ENCODE measurements at places on chromosomes 12 and 14. TPM values are rescaled to one million over a fixed set of nuclear protein-coding genes. Genes with fewer than 3 reads are reported as not detected.

GRCh38 chr14:92687681-92688433, 60.6 kb downstream of the LGMN start:
- H3K36me3 ChIP-seq: peaks cover 12% of the 10 kb centered on the region
- H3K4me3 ChIP-seq: no peak overlapping the region
- DNase-seq: no peak
- no peaks in the 10 kb centered on the region for H3K4me1 ChIP-seq
- H3K27ac ChIP-seq: no peak overlapping the region

Gene KDM5A
- total RNA-seq: 77.9 TPM

- no peak overlapping the region for H3K4me3 ChIP-seq
- peaks cover 2% of the 10 kb centered on the region for H3K27me3 ChIP-seq
- H3K36me3 ChIP-seq: no peaks in the 10 kb centered on the region
- no peak overlapping the region for H3K27ac ChIP-seq
Measured at GRCh38 chr12:105736498-105736897, 402.3 kb downstream of the NUAK1 start.

DNA sequence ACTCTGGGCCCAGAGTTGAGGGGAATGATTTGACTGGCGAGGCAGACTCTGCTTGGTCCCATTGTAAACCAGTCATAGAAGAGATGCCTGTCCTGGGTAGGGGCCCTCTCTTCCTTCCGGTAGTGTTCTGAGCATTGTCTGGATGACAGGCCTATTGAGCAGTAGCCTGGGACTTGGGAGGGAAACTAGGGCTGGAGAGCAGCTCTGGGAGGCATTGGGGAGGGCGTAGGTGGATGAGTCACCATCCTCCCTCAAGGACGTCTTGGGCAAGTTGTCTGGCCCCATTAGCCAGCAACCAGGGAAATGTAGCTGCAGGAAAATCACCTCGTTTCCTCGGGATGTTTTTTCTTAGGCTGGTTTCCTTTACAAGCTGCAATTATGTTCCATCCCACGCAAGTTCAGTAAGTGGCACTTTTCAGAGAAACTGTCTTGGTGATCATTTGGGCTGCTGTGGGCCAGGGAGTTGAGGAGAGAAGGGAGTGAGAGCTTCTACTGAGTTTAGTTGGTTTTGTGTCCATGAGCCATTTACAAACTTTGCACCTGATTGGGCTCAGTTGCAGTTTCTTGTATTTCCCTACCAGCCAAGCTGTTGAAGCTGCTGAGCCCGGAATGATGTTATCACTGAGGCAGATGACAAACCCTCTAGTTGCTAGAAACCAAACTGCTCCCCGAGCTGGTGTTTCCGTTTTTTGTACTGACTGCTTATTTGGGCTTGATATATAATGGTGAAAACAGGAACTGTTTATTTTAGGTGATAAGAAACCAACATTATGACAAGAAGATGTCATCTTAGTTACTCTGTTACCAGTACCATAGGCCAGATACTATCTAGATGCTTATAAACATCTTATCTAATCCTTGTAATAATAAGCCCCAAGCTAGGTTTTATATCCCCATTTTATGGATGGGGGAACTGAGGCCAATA, 147.6 kb downstream of the CHST11 start:
- H3K27me3 ChIP-seq: no peaks in the 10 kb centered on the region
- peak; percentile 60 for DNase-seq
- peak overlapping the region; percentile 86 for H3K27ac ChIP-seq
- H3K4me1 ChIP-seq: peaks cover 61% of the 10 kb centered on the region
- H3K36me3 ChIP-seq: peaks cover 50% of the 10 kb centered on the region

Gene KCNMB4
- 0.37 TPM for total RNA-seq

- peaks cover 7% of the 10 kb centered on the region for H3K4me1 ChIP-seq
- no peaks in the 10 kb centered on the region for H3K36me3 ChIP-seq
- H3K27ac ChIP-seq: no peak overlapping the region
- H3K4me3 ChIP-seq: no peak overlapping the region
Measured at GRCh38 chr12:107236824-107237511, 143.6 kb upstream of the CRY1 start.

Data from activated T-helper 2 cell treated with anti-CD3 and anti-CD28 coated beads, Interferon-gamma antibody, Interleukin-2, Interleukin-4, amounts not matched to agents 10 μg/mL and 5 μg/mL and 100 μg/mL, durations not matched to agents 14 hours and 24 hours and 36 hours (primary cell).